ENCODE measurements at places on chromosomes 16 and 17.

DNA sequence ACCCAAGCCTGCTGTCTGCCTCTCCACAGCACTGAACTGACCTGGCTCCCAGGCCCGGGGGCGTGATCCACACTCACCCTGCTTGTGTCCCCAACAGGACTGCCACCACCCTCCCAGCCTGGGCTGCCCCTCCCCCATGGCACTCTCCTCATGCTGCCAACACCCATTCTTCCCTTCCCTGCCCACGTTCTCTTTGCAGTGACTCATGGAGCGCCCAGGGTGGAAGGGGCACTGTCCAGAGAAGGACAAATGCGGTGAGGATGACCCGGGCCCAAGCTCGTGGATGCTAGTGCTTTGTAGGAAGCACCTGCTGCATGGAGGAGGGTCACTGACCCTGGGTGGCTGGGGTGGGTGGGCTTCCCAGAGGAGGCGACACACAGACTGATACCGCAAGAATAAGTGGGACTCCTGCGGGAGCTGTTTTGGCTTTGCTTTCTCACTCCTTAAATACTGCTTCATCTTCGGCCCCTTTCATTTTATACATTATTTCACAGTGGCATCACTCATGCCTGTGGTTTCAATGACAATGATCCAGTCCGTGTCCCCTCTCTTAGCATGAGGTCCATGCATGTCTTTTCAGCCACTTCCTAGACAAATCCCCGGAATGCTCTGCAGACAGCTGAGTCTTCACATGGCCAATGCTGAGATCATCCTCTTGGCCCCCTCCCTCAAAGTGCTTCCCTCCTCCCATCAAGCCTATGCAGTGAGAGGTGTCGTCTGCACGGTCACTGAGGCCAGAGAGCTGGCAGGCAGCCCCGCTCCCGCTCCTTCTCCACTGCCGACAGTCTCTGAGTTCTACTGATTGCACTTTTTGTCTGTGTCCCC is 17.6 kb downstream of the CDK5R1 start:
- DNase-seq = no peak

DNA sequence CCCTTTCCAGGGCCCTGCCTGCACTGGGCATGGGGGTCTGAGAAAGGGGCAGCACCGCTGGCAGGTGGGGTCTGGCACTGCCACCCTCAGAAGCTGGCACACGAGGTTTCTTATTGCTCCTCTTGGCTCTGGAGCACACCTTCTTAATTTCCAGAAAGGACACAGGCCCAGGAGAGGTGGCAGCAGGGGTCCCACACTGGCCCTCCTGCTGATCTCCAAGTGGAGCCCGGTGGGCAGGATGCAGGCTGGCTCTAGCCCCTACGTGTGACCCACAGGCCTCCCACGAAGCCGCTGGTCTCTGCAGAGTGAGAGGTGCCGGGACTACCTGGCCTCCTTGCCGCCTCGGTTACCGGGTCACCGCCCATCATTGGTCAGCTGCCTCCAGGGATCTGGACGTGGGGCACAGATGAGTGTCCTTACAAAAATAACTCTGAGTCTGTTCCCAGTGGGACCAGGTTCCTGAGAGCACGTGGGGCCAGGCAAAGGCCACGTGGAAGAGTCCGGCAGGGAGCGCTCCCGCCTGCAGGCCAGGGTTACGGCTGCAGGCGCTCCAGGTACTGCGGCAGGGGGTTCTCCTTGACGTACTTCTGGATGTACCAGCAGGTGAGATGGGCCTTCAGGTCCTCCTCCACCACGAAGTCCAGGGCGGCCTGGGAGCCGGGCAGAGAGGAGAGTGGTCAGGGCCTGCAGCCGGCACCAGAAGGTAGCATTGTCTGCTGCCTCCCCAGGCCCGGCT is 10.3 kb downstream of the NATD1 start:
- no peak for DNase-seq

DNA sequence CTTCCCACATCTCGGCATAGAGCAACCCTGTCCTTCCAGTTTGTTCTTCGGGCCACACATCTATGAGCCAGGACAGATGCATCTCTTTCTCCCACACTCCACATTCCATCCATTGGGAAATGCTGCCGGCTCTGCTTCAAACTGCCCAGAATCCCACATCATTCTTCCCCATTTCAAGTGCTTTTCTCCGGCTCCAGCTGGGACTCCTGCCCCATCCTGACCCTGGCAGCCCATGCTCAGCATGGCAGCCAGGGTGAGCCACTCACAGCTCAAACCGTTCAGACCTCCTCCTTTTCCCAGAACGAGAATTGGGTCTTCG is 132.8 kb upstream of the SDK2 start:
- DNase-seq = no peak

DNA sequence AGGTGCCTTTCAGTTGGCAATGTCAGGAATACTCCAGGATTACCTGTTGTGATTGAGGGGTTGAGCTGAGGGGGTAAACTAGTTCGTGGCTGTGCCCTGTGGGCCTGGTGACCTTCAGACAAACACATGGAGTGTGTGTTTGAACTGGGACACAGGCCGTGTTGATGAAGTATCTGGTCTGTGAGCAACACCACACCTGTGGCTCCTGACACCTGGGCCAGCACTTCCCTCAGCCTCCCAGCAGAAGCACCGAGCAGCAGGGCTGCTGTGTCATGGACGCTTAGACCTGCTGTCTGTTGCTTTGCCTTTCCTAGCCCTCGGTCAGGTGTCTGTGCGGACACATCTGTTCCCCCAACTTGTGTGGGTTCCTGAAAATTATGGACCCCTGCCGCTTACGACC is 82.9 kb downstream of the KSR1 start:
- no peak for DNase-seq

- no peak for DNase-seq
Observed at GRCh38 chr17:15290605-15291004, 25.5 kb upstream of the PMP22 start.
